ENCODE measurements at places on chromosomes 3 and 15.
A peak's percentile ranks its signal among the peaks of the same experiment; 100 is the strongest.

- no peak for DNase-seq
Observed at GRCh38 chr3:132635052-132635451, 24.6 kb downstream of the ACAD11 start.

DNA sequence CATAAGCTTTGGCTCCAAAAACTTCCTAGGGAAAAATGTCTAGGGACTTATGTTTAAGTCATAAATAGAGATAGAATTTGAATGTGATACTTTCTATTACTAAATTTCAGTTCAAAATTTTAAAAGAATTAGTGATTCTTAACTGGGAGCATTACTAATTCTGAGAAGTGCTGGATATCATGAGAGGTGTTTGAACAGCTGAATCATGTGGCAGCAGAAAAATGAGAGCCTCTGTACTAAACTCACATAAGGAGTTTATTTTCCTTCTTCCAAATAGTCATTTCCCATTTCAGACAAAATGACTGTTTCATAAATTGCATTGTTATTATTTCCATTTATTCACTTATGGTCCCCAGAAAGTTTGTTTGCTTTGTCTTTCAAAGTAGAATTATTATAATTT, 62.7 kb downstream of the SLMAP start:
- DNase-seq: no peak

DNA sequence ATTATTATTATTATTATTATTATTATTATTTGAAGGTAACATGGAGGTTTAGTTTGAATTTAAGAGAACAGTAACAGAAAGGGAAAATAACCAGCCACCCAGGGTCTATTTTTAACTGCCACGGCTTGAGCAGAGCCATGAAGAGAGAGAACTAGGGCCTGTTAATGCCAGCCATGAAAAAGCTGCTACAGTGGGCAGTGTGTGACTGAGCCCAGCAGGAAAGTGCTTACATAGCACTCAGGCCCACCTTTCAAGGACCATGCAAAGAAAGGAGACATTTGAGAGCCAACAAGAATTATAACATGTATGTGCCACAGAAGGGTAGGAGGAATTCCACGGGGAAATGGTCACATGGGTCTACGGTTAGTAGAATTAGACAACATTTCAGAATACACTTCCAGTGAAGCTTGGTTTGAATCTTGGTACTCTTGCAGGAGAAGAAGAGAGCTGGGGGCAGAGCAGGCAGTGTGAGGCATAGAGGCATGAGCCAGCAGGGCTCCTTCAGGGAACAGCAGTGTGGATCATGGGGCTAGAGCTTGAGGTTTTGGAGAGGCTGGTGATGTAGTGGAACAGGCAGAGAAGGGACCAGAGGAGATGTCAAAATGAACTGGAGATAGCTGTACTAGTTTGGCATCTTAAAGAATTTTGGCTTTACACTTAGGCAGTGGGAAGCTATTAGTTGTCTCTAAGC, 140.7 kb downstream of the CMSS1 start:
- no peak for DNase-seq

DNA sequence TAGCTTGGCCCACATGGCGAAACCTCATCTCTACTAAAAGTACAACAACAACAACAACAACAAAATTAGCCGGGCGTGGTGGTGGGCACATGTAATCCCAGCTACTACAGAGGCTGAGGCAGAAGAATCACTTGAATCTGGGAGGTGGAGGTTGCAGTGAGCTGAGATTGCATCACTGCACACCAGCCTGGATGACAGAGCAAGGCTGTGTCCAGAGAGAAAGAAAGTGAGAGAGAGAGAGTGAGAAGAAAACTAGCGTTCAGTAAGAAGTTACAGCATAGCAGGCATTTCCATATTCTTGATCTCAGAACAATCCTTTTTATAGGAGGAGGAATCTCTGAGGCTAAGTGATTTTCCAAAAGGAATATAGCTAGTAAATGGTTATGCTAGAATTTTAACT, 1076.1 kb downstream of the AGBL1 start:
- no peak for DNase-seq

- DNase-seq: no peak
Observed at GRCh38 chr3:101149251-101149650, 156.0 kb upstream of the ABI3BP start.

DNA sequence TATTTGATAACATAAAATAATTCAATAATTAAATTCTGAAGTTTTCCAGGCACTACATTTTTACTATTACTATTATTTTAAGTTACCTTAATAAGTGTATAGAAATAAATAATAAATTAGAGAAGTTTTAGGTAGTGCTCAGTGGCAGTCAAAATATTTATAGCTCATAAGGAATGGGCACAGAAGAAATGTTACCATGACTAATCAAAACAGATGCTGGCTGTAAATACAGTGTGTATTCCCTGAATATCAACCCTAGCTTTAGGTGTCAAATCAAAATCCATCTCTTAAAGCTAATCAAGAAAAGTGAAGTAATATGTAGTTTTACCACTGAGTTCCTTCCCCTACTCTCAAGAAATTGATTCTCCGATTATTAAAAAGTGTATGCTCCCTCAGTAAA, 35.5 kb downstream of the ZBTB20 start:
- no peak for DNase-seq

DNA sequence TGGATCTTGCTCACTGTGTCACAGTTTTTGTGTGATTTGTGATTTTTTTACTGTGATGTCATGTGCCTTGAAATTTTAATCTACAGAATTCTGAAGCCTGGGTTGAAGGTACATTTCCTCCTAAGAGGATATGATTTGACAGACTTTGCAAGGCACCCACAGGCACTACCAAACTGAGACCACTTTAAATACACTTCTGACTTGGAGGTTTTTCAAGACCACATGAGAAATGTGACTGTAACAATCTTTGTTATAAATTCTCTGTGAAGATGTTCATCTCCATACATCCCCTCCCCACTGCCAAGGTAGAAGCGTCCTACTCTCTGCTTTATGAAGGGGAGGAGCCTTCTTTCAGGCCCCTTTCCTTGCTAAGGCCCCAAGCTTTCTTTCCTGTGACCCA, 22.8 kb downstream of the UBXN7 start:
- no peak for DNase-seq

DNA sequence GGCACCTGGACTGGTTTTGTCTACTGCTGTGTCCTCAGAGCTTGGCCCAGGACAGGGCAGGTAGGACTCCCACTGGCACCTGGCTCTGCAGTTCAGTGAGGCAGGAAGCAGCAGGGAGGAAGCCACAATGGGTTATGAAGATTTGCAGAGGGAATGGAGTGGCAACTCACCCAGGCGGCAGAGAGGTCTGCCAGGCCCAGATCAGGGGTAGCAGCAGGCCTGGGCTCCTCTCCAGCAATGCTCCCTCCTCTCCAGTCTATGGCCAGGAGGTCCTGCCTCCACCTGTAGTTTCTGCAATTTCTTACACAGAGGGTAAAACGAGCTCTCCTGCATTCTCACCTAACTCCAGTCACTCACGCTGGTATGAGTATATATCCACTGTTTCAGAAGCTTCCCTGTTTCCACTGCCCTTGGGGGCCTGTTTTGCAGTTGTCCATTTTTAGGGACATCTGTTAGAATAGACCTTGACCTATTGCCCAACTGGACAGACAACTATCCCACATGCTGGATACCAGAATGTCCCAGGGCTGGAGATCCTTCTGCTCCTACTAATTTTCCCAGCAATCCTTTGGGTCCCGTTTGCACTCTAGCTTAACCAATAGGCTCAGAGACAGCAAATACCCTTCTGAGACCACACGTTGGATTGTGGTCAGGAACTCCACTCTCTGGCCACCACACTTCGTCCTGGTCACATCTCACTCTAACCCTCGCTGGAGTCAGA, 35.2 kb downstream of the HMCES start:
- DNase-seq: no peak

DNA sequence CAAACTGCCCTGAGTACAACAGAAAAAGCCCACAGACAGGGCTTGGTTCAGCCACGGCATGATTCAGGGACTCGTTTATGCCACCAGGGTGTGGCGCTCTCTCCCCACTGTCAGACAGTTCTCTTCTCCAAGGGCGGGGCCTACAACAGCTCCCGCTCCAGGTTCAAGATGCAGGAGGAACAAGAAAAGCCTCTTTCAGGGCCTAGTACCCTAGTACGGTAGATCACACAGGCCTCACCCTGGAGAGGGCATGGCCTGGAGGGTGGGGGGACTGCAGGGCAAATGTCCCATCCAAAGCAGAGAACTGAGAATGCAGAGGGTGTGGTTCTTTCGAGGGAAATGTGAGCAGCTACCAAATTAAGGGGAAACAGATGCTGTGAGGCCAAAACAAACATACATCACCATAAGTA, 12.0 kb downstream of the MESD start:
- DNase-seq: peak; percentile 54

DNA sequence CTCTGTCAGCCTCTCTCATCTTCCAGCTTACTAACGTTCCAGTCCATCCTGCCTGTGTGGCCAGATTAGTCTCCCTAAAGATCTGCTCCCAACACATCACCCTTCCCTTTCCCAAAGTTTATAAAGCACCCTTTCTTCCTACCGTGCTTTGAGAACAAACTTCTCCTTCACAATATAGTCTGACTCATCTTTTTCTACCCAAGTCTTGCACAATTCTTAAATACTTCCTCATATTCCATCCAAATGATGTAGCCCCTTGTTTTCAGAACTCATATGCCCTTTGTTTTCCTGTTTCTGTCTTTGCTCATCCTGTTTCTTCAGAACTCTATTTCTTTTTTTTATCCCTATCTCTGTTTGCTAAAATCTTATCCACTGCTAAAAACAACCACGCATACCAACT, 326.8 kb downstream of the MFSD1 start:
- DNase-seq: no peak

- no peak for DNase-seq
Observed at GRCh38 chr15:40115670-40116093, 7.0 kb upstream of the BMF start.

- no peak for DNase-seq
Observed at GRCh38 chr3:44030687-44031305, 210.9 kb upstream of the TOPAZ1 start.

DNA sequence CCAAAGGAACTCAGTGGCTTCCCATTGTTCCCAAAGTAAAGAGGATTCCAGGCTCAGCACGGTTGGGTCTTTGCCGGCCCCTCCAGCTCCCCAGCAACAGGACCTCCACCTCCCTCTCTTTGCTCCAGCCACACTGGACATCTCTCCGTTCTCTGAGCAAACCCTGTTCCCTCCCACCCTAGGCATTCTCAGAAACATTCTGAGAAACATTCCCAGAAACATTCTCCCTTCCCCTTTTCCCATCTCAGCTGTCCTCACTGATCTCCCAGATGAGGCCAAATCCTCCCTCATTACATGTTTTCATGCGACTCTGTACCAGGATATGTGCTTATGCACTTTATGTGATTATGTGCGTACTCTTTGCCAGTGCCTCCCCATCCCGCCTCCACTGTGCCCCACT, 14.1 kb downstream of the CCDC33 start:
- DNase-seq: no peak

- no peak for DNase-seq
Observed at GRCh38 chr3:36697229-36698001, 66.9 kb downstream of the DCLK3 start.

DNA sequence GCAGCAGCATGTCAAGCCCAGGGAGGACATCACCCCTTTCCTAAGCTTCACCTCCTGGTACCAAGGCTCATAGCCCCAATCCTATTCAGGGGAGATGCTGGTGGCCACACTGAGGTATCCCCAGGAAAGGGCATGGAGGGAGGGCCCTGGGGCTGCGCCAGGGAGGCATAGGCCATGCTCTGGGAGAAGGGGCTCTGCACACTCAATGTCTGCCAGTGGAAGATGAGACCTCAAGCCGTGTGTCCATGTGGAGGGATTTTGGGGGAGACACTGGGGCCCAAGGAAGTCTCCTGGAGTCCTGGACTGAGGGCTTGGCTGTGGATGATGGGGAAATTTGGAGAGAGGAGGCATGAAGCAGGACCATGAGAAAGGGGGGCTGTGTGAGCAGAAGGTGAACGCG, 21.2 kb upstream of the PRR23E start:
- no peak for DNase-seq

DNA sequence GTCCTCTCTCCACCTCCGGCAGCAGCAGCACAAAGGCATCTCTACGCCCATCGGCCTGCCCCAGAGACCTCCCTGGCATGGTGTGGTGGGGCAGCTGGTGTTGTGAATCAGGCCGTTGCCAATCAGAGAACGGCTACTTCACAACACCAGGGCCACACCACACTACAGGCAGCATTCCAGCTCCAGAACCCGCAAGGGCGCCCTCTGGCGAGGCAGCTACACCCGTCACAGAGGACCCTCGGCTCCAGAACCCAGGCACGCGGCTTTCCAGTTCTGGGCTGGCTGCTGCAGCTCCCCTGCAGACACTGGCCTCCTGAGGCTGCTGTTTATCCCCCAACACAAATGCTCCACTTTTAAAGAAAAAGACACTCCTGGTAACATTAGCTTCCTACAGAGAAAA, 127.5 kb upstream of the TOPAZ1 start:
- DNase-seq: no peak

GRCh38 chr3:139119331-139120025, 74.8 kb upstream of the PRR23C start:
- no peak for DNase-seq

DNA sequence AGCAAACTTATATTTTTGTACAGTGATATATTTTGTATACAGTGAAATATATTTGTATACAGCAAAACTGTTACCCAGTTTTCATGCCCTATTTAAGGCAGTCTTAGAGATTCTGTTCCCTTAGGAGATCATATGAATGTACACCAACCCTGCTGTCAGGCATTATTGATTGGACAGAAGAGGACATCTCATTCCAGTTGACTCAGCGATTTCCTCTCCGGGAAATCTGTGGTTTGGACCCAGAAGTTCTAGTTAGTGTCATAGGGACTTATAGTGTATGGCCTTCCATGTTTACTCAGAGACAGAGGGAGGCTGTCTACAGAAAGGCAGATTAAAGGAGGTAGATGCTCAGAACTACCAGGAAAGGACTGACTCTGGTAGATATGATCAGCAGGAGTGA, 318.8 kb upstream of the KCNMB2 start:
- DNase-seq: no peak

DNA sequence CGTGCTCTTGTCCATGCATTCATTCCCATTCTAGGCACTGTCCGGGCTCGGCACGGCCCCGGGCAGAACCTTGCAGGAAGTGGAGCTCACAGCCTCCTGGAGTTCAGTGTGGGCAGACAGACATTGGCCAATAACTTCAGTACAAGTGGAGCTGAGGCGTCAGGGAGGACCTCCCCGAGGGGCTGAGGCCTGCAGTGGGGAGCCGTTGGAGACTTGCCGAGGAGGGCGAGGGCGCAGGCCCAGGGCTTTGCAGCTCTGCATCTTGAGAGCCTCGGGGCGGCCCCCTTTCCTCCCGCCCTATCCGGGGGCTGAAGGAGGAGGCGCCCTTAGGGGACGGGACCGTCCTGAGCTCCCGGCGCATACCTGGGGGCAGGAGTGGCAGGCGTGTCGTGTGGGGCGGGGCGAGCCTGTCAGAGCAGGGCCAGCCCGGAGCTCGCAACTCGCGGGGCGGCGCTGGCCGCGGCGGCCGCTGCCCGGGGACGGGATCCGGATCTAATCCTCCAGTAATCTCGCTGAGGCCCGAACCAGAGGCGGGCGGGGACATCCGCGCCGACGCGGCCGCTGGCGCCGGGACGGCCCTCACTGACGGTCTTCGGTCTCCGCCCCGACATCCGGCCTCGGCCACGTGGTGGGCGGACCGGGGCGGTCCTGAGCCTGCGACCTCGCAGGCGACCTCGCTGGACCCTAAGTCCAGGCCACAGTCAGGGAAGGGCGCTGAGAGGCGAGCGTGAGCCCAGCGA, at the start of gene ACY1:
ACY1 (plus strand) TSS at position 698 of the 740 bp plus-strand sequence. CDS start 530 bp downstream, outside the sequence.
- DNase-seq: no peak

Data from NCI-H1694 treated with DMSO at 0.1 percent for 48 hours (cell line).